ENCODE measurements at places on chromosomes 12 and 14. TPM values are rescaled to one million over a fixed set of nuclear protein-coding genes. Genes with fewer than 3 reads are reported as not detected.

- no peak for DNase-seq
Measured at GRCh38 chr14:99265571-99265970, 6.4 kb downstream of the BCL11B start.

DNA sequence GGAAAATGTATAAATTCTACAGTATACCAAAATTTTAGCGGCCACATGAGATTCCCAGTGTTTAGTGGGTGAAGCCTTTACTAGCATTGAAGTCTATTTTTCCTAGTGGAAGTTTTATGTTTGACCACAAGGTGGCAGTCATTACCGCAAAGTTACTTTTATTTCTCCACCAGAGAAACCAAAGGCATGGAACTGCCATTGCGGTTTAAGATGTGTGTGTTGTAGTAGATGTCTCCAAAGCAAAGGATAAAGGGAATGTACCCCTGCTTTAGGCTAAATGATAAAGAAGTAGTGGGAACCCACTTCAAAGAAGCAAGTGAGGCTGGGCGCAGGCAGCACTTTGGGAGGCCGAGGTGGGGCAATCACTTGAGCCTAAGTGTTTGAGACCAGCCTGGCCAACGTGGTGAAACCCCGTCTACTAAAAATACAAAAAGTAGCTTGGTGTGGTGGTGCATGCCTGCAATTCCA lies 140.5 kb downstream of the PRKCH start:
- no peak for DNase-seq

DNA sequence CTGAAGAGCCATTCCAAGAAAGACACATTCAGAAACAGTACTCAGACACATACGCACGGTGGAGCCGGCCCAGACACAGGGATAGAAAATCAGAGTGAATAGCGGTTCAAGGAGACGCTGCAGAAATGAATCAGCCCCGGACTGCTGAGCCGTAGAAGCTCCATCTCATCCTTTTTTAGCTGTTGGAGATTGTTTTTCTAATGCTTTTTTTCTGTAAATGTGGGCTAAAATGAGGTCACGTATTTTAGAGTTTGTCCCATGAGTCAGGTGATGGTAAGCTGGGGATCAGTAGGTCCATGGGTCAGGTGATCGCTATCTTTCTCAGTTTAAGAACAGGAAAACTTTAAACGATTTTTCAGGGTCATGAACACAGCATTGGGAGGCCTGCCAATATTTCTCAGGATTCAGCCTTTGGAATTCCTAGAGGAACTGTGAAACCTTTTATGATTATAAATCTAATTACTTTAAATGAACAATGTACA lies 202.4 kb downstream of the ITPR2 start:
- peak; percentile 95 for DNase-seq

DNA sequence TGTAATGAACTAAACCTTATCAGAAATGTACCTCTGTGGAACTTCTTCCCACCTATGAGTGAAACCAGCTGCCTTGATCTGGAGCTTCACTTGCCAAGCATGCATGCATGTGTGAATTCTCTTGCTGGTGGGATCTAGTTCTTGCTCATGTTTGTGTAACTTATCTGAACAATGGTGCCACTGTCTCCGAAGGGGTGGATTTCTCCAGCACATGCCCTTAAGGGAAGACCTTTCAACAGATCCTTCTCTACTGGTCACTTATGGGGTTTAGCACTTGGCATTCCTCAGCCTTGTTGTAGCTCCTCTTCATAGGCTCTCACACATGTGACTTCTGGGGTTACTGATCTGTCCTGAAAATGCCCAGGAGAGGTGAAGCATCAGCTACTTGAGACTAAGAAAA lies 25.0 kb downstream of the SMOC1 start:
- DNase-seq: no peak

The CLEC14A gene
- 0.58 TPM for total RNA-seq

- DNase-seq: no peak
Measured at GRCh38 chr12:53676656-53677015, 753 bp upstream of the ATP5MC2 start.

- no peak for DNase-seq
Measured at GRCh38 chr14:95341564-95341963, 21.9 kb upstream of the CLMN start.
